Type B pancreatic cell (in vitro differentiated cells): ENCODE measurements at places on chromosomes 7 and 10. TPM values are rescaled to one million over a fixed set of nuclear protein-coding genes. Genes with fewer than 3 reads are reported as not detected.

DNA sequence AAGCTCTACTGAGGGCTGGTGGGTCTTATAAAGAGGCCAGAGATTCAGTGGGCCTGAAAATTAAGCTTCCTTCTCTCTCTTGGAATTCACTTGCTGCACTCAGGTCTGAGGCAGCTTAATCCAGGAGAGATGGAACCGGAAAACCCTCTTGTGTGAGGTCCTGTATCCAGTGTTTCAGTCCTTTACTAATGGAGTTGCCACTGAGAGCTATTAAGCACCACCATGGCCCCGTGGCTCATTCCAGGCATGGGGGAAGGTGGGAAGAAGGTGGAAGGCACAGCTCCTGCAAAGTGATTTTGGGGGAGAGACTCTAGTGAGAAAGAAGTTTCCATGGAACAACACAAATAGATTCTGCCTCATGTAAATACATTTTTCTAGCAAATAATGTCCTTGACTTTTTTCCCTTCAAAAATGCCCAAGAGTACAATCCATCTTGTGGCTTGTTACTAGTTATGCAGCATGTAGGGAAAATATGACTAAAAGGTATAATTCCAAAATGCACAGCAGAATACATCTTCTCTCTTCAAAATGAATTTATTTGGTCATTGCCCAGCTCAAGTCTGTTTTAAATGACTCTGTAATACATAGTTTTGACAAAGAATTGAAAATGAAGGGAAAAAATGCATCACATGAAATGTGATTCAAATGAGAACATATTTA, 46.7 kb upstream of the FOXI2 start:
- DNase-seq = no peak
- H3K36me3 ChIP-seq = no peaks in the 10 kb centered on the region
- no peak overlapping the region for H3K4me3 ChIP-seq
- H3K27me3 ChIP-seq = peaks cover 21% of the 10 kb centered on the region
- H3K27ac ChIP-seq = no peak overlapping the region

DNA sequence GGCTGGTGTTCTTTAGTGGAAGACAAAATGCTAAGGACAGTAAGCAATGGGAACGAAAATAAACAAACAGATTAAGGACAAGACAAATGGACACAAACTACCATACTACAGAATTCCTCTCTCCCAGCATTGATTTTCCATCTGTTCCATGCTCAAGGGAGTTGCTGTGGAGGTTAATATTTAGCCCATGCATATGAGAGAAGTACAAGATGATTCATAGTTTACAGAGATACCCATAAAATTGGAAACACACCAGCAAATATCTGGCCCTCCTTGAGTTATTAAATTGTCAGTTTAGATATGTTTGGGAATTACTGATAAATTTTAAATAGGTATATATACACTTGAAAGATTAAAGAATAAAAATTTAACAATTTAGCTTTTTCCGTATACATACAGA, 69.8 kb downstream of the GLI3 start:
- peaks cover 41% of the 10 kb centered on the region for H3K36me3 ChIP-seq
- no peak for DNase-seq
- H3K27me3 ChIP-seq = no peaks in the 10 kb centered on the region

GRCh38 chr10:110556969-110557601, 10.4 kb upstream of the SMC3 start:
- H3K36me3 ChIP-seq = no peaks in the 10 kb centered on the region
- no peak overlapping the region for H3K27ac ChIP-seq
- no peak overlapping the region for H3K4me3 ChIP-seq
- peaks cover 8% of the 10 kb centered on the region for H3K4me1 ChIP-seq

Gene MCM10
- total RNA-seq = 12.2 and 31.7 TPM in 2 replicates

Gene LEP
- total RNA-seq = not detected in 2 replicates
